Muscle of leg (tissue), 16 donors: ENCODE measurements at places on chromosomes 11 and 22. TPM values are rescaled to one million over a fixed set of nuclear protein-coding genes. Genes with fewer than 3 reads are reported as not detected.

The TRIM29 gene
- 44.3 TPM for polyA plus RNA-seq

The OR10A3 gene
- polyA plus RNA-seq, result not detected

The SLC22A25 gene
- not detected for polyA plus RNA-seq

The SLC43A1 gene
- polyA plus RNA-seq, result 10.3 TPM

The KBTBD3 gene
- 3.4 TPM for polyA plus RNA-seq

- H3K4me3 ChIP-seq, result no peak overlapping the region
- DNase-seq, result no peak
Observed at GRCh38 chr11:61065955-61066638, 36.2 kb upstream of the CD5 start.

- H3K4me3 ChIP-seq, result no peak overlapping the region
- H3K27me3 ChIP-seq, result peaks cover 12% of the 10 kb centered on the region
- no peak overlapping the region for H3K27ac ChIP-seq
- peaks cover 20% of the 10 kb centered on the region for H3K4me1 ChIP-seq
- no peak for DNase-seq
Observed at GRCh38 chr22:30212363-30212995, 34.1 kb downstream of the LIF start.

GRCh38 chr11:64534391-64534801 lies 56.6 kb upstream of the SLC22A12 start:
- no peak overlapping the region for H3K27ac ChIP-seq
- peaks cover 35% of the 10 kb centered on the region for H3K27me3 ChIP-seq

- H3K27me3 ChIP-seq, result peaks cover 3% of the 10 kb centered on the region
- H3K27ac ChIP-seq, result no peak overlapping the region
- peaks cover 10% of the 10 kb centered on the region for H3K4me1 ChIP-seq
- no peak overlapping the region for H3K4me3 ChIP-seq
- no peaks in the 10 kb centered on the region for H3K36me3 ChIP-seq
Observed at GRCh38 chr11:121466063-121466794, 13.5 kb upstream of the SORL1-AS1 start.

GRCh38 chr22:45511847-45512261 lies 9.2 kb downstream of the FBLN1 start:
- no peak overlapping the region for H3K4me3 ChIP-seq
- H3K4me1 ChIP-seq, result peaks cover 73% of the 10 kb centered on the region

- peak overlapping the region; percentile 73 for H3K4me3 ChIP-seq
- peaks cover 8% of the 10 kb centered on the region for H3K36me3 ChIP-seq
- H3K27ac ChIP-seq, result peak overlapping the region; percentile 94
Observed at GRCh38 chr11:73140213-73141030, 1.7 kb downstream of the FCHSD2 start.

DNA sequence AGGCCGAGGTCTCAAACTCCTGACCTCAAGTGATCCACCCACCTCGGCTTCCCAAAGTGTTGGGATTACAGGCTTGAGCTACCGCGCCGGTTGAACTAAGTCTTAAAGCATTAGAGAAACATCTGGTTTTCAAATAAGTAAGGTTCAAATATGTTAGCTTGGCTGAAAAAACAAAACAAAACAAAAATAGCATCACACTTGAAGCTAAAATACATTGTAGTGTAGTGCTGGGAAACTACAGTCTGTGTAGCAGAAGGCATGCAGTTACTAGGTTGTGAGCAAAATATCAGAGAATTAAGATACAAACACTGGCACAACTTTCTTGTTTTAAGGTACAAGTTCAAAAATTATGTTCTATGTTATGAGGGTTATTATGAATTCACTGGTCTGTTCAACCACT lies 224.8 kb upstream of the CHORDC1 start:
- H3K27ac ChIP-seq, result peak overlapping the region; percentile 23
- DNase-seq, result peak; percentile 41
- H3K36me3 ChIP-seq, result no peaks in the 10 kb centered on the region
- no peaks in the 10 kb centered on the region for H3K27me3 ChIP-seq
- peaks cover 2% of the 10 kb centered on the region for H3K4me1 ChIP-seq
- no peak overlapping the region for H3K4me3 ChIP-seq

GRCh38 chr11:4523666-4524065 lies 21.3 kb upstream of the OR52M1 start:
- no peaks in the 10 kb centered on the region for H3K27me3 ChIP-seq
- H3K4me3 ChIP-seq, result no peak overlapping the region
- H3K27ac ChIP-seq, result no peak overlapping the region
- DNase-seq, result no peak

- H3K4me1 ChIP-seq, result peaks cover 17% of the 10 kb centered on the region
- DNase-seq, result no peak
- no peaks in the 10 kb centered on the region for H3K36me3 ChIP-seq
- no peaks in the 10 kb centered on the region for H3K27me3 ChIP-seq
- no peak overlapping the region for H3K27ac ChIP-seq
Observed at GRCh38 chr11:117906126-117906525, 23.1 kb downstream of the TMPRSS13 start.

GRCh38 chr22:24986816-24987215 lies 34.3 kb downstream of the KIAA1671 start:
- H3K36me3 ChIP-seq, result no peaks in the 10 kb centered on the region
- no peaks in the 10 kb centered on the region for H3K27me3 ChIP-seq
- peaks cover 20% of the 10 kb centered on the region for H3K4me1 ChIP-seq
- H3K4me3 ChIP-seq, result no peak overlapping the region
- no peak for DNase-seq

DNA sequence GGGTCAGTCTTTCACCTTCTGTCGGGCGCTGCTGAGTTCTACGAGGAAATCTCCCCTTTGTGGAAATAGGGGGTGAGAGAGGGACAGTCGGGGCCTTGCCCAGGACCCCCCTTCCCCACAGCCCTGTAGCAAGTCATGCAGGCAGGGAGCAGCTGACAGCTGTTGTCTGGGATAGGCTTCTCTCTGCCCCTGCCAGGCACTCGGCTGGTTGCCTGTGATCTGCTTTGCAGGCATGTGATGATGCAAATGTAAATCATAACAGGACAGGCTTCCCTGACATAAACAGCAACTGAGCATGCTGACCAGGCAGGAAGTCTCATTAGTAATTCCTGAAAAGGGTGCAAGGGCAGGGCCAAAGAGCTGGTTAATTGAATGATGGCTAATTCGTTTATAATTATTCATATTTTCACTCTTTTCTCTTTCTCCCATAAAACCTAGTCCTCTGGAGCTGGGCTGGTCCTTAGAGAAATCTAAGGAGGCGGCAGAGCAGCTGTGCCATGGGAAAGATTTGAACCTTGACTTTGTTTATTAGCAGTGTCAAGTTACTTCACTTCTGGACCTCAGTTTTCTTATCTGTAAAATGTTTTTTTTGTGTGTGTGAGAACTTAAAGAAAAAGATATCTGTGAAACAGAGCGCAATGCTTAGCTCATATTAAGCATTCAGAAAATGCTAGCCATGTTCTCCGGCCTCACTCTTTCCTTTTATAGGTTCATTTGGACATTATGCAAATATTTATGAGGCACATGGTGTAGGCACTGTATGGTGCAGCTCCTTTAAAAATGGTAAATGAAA lies 129.7 kb downstream of the LDLRAD3 start:
- no peak overlapping the region for H3K4me3 ChIP-seq
- peaks cover 3% of the 10 kb centered on the region for H3K36me3 ChIP-seq
- no peaks in the 10 kb centered on the region for H3K27me3 ChIP-seq
- H3K27ac ChIP-seq, result peak overlapping the region; percentile 81
- DNase-seq, result peak; percentile 93

DNA sequence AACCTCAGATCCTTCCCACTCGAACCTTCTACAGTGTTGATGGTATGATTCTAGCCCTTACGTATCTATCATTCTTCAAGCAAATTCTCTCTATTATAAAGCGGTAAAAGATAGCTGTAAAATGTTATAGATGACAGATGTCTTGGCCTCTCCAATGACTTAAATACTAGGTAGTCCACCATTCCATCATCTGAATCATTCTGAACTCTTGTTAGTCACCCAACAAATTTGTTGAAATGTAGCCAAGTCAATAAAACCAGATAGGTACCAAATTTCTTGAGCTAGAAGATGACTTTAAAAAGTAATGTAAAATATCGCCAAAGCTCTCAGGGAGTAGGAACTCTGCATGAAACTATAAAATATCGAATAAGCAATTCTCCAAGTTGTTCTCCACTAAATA lies 32.6 kb upstream of the PICALM start:
- no peaks in the 10 kb centered on the region for H3K4me1 ChIP-seq
- no peak overlapping the region for H3K4me3 ChIP-seq
- no peak for DNase-seq

DNA sequence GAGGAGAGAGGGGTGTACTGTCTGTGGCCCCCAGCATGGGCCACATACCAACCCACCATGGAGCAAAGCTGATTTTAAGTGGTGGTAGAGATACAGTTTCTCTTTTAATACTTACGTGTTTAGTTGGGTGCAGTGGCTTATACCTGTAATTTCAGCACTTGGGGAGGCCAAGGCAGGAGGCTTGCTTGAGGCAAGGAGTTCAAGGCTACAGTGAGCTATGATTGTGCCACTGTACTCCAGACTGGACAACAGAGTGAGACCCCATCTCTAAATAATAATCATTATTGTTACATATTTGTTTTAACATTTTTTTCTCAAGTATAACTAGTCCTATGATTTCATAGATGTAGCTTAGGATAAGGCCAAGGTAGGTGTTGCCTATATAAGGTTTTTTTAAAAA lies 8.8 kb downstream of the GGA1 start:
- H3K36me3 ChIP-seq, result peaks cover 63% of the 10 kb centered on the region
- no peak overlapping the region for H3K27ac ChIP-seq
- DNase-seq, result no peak
- no peaks in the 10 kb centered on the region for H3K27me3 ChIP-seq
- no peak overlapping the region for H3K4me3 ChIP-seq
- H3K4me1 ChIP-seq, result peaks cover 13% of the 10 kb centered on the region

DNA sequence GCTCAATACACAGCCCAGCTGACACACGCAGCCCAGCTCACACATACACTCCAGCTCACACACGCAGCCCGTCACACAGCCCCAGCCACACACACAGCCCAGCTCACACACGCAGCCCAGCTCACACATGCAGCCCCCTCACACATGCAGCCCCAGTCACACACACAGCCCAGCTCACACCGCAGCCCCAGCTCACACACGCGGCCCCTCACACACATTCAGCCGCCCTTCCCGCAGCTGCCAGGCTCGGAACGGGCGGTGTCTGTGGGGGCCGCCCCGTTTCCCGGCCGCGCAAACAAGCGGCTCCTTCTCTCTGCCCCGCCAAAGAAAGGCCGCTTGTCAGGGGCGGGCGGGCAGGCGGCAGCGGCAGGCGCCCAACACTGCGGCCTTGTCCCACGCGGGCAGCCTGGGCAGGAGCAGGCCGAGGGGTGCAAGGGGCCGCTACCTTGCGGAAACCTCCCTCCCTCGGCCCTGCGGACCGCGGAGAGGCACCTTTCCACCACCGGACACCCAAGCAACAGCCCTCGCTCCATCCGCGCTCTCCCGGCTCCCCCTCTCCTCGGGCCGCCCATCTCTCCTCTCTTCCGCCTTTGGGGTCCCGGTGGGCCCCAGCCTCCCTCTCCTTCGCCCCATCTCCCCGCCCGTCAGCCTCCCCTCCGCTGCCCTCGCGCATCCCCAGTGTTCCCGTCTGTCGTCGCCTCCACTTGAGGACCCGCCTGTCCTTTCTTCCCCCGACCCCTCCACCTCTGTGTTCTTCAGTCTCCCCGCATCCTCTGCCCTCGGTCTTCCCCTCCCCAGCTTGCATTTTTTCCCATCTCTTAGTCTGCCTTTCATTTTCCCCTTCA lies 2.2 kb downstream of the PHLDB1 start:
- H3K4me1 ChIP-seq, result peaks cover 68% of the 10 kb centered on the region
- H3K4me3 ChIP-seq, result peak overlapping the region; percentile 84
- peak; percentile 58 for DNase-seq
- H3K36me3 ChIP-seq, result peaks cover 15% of the 10 kb centered on the region
- H3K27me3 ChIP-seq, result peaks cover 22% of the 10 kb centered on the region

DNA sequence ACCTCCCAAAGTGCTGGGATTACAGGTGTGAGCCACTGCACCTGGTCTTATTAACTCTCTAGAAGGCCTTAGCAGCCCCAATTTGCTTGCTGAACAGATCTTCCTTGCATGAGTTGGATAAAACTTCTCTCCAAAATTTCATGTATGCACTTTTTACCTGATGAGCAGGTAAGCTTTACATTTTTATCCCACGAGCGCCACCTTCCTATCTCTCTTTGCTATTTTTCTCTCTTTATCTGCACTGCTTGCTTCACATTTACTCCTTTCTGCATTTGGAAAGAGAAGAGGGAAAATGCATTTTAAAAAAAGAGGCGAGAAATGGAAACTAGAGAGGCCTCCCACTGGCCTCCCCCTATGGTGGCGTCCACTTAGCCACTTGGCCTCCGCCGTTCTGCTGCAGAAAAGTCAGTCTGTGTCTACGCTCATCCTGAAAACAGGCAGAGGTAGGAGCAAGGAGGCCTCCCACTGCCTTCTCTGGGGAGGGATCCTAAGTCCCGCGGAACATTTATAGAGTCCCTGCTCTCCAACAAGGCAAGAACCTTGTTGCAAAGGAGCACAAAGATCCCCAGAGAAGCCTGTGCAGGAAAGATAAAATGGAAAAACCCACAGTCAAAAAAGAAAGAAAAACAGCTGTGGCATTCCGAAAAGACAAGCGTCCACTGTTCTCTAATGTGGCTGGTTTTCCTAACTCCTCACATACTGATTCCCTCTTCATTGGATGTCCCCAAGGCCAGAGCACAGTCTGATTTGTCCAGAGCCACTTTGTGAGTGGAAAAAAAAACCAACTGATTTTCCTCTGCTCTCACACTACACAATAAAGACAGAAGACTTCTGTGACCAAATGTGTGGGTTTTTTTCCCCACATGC lies 62.2 kb upstream of the INCENP start:
- no peak overlapping the region for H3K4me3 ChIP-seq
- peak overlapping the region; percentile 13 for H3K27ac ChIP-seq
- H3K4me1 ChIP-seq, result peaks cover 9% of the 10 kb centered on the region

GRCh38 chr22:18997306-18997924 lies 61.3 kb upstream of the PRODH start:
- DNase-seq, result no peak
- H3K27ac ChIP-seq, result no peak overlapping the region
- H3K36me3 ChIP-seq, result no peaks in the 10 kb centered on the region
- no peaks in the 10 kb centered on the region for H3K4me1 ChIP-seq
- H3K4me3 ChIP-seq, result no peak overlapping the region
- H3K27me3 ChIP-seq, result peaks cover 32% of the 10 kb centered on the region

DNA sequence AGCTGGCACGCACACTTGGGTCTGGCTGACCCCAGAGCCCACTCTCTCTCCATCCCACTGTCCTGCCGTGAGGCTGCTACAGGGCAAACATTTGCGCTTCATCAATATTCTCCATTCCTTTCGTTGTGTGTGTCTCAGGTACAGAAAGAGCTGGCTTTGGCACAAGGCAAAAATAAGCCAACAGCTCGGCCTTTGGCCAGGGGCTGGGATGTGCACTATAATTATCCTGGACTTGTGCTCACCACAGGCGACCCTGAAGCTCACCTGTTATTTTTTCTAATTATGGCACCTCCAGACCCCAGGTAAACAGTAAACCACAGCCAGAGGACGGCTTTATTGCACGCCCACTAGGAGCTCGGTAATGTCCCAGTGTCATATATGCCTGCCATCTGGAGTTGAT lies 10.9 kb downstream of the ZMAT5 start:
- no peaks in the 10 kb centered on the region for H3K36me3 ChIP-seq
- no peak for DNase-seq
- H3K27ac ChIP-seq, result no peak overlapping the region
- peaks cover 6% of the 10 kb centered on the region for H3K4me1 ChIP-seq
- no peaks in the 10 kb centered on the region for H3K27me3 ChIP-seq
- H3K4me3 ChIP-seq, result no peak overlapping the region
